ENCODE measurements at places on chromosomes 7 and 10.

DNA sequence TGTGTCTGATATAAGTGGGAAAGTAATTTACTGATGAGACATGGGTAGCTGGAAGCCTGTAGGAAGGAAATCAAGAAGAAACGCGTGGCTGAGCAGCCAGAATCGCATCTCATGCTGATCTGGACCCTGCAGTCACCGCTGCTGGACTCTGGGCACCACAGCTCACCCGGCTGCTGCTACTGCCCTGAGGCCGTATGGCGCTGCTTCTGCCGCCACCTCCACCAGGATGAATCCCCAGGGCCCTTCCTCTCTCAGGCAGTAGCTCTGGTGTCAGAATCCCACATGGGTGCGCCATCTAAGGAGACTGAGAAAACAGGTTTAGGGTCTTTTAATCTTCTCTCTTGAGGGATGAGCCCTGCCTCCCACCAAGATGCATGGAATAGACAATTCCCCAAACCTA lies 70.3 kb upstream of the AGK start:
- H3K27me3 ChIP-seq, result peaks cover 8% of the 10 kb centered on the region
- H3K4me3 ChIP-seq, result no peak overlapping the region
- no peaks in the 10 kb centered on the region for H3K4me1 ChIP-seq
- no peak overlapping the region for H3K27ac ChIP-seq
- no peaks in the 10 kb centered on the region for H3K36me3 ChIP-seq

- no peaks in the 10 kb centered on the region for H3K4me1 ChIP-seq
- no peak for DNase-seq
- H3K27ac ChIP-seq, result no peak overlapping the region
- no peak overlapping the region for H3K4me3 ChIP-seq
- no peaks in the 10 kb centered on the region for H3K27me3 ChIP-seq
Measured at GRCh38 chr7:14905764-14906163, 3.2 kb upstream of the DGKB start.

DNA sequence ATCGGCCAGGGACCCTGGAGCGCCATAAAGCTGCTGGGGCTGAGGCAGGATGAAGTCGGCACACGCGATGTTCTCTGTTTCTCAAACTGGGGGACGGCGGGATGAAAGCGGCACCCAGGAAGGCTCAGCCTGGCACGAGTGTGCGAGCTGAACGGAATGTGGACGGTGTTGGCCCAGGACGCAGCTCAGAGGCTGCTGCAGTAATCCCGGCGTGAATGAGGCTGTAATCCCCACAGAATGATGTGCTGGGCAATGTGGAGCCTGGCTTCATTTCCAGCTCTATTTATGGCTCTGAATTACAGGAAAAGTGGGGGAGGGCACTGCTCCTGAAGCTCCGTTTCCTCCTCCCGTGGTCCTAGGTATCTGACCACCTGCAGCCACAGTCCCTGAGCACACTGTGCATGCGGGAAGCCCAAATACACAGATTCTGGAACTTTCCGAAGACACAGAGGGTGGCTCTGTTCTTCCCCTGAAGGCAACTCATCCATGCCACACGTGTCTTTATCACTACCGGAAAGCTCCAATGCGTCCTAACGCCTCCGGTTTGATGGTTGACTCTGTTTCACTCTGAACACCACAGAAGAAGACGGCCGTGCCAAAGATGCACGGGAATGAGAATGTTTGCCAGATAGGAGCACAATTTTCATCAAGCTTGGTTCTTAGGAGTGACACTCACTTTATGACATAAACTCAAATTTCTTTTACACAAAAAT lies 37.6 kb downstream of the KLF6 start:
- H3K4me1 ChIP-seq, result peaks cover 9% of the 10 kb centered on the region
- H3K27me3 ChIP-seq, result no peaks in the 10 kb centered on the region
- no peak for DNase-seq
- no peak overlapping the region for H3K27ac ChIP-seq

- no peak overlapping the region for H3K27ac ChIP-seq
- H3K4me1 ChIP-seq, result peaks cover 18% of the 10 kb centered on the region
- no peak for DNase-seq
- no peaks in the 10 kb centered on the region for H3K27me3 ChIP-seq
Measured at GRCh38 chr7:5626498-5626897, 155.0 kb downstream of the RNF216 start.

DNA sequence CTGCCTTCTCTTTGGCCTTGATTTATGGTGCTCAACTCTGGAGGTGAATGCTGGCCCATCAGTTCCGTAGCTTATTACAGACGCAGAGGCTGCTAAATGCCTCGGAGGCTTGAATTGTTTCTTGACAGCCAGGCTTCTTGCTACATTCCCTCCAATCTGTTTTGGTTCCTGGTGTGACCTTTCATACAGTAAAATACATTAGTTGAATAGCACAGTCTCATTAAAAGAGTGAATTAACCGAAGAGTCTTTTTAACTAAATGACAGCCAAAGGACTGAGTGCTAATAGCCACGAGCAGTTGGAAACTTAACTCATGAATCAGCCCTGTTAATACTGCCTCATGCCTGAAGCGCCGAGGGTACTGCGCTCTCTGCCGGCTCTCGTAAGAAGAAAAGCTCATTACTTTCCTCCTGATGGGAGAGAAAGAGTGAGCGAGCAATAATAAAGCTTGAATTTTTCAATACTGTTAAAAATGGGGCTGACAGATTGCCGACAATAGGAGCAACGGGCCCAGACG lies 236.4 kb upstream of the GPR26 start:
- no peak for DNase-seq
- H3K4me1 ChIP-seq, result no peaks in the 10 kb centered on the region
- no peak overlapping the region for H3K4me3 ChIP-seq
- peaks cover 48% of the 10 kb centered on the region for H3K27me3 ChIP-seq

- peaks cover 15% of the 10 kb centered on the region for H3K27me3 ChIP-seq
- no peaks in the 10 kb centered on the region for H3K4me1 ChIP-seq
- no peak overlapping the region for H3K27ac ChIP-seq
- no peaks in the 10 kb centered on the region for H3K36me3 ChIP-seq
- DNase-seq, result no peak
Measured at GRCh38 chr7:38585572-38586354, 45.4 kb downstream of the AMPH start.

GRCh38 chr10:59942556-59942955 lies 36.2 kb upstream of the CCDC6 start:
- H3K4me3 ChIP-seq, result no peak overlapping the region
- H3K27ac ChIP-seq, result no peak overlapping the region
- no peak for DNase-seq

DNA sequence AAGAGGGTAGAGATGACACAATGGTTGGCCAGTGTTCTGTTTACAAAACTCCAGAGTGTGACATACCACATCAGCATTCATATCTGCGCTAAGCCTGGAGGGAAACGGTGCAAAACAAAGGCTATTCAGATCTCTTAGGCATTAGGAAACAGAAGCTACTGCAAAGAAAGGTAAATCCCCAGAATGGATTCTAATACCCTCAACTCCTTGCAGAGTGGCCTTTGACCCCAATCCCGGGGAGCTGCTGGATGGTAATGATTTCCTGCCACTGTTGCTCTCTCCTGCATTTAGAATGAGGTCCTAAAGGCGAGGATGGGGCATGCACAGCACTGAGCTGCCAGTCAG lies 65.2 kb downstream of the AOAH start:
- DNase-seq, result no peak
- H3K4me1 ChIP-seq, result no peaks in the 10 kb centered on the region
- no peak overlapping the region for H3K4me3 ChIP-seq
- H3K27ac ChIP-seq, result no peak overlapping the region

DNA sequence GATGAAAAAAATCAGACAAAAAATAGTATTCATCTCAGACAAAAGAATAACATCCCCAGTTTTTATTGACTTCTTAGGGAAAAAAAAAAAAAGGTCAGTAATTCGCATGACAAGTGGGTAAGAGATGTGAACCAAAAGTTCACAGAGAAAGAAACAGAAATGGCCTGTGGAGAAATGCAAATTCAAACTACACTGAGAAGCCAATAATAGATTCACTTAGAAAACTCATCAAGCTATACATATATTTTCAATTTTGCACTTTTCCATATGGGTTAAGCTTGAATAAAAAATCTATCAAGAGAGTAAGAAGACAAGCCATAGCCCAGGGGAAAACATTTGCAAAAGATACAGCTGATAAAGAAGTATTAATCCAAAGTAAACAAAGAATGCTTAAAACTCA lies 28.0 kb downstream of the HERC4 start:
- no peak overlapping the region for H3K4me3 ChIP-seq
- peaks cover 6% of the 10 kb centered on the region for H3K36me3 ChIP-seq
- H3K27ac ChIP-seq, result no peak overlapping the region
- no peak for DNase-seq

DNA sequence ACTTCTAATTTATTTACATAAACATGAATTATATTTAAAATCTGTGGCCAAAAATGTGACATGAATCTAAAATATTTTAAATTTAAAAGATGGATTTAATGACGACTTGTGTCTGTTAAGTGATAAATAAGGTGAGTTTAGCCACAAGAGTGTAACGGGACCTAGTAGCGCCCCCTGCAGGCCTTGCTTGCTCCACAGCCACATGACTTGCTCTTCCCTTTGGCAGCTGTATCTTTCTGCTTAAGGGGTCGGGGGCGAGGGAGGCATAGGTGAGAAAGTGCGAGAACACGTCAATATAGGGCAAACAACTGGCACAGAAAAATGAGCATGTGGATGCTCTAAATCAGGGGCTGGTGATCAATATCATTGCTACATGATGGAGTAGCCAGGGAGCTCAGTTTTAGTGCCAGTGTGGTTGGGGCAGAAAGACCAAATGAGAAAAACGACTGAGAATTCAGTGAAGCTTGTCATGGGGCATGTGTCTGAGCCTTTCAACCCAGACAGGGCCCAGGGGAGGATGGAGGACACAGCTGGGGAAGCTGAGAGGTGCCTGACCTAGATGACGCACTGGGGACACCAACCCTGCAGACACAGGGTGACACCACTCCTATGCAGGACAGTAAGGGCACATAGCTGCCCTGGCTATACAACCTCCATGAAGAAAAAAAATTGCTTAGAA lies 49.8 kb downstream of the PAXIP1 start:
- H3K4me1 ChIP-seq, result no peaks in the 10 kb centered on the region
- peaks cover 25% of the 10 kb centered on the region for H3K36me3 ChIP-seq
- no peak overlapping the region for H3K4me3 ChIP-seq

DNA sequence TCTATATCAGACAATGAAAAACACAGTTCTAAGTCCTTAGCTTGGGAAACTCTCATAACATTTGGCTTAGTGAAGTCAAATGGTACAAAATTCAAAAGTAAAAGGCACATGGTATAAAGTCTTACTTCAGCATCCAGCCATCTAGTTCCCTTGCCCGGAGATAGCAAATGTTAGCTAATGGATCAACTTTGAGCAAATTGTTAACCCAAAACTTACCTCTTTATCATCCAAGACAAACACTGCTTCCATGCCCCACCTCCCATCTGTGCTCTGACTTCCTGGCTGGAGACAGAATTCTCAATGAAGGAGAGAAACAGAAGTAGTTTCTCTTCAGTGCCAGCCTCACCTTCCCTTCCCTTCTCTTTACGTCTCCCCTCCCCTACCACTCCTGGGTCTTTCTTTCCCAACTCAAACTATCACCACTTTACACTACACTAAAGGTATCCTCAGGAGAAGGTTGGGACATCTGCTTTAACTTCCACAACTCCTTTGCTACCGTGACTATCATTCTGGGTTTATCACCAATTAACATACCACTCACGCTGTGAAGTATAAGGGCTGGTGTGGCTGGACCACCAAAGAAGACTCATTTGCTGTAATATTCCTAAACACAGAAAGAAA lies 21.2 kb upstream of the ZNRF2 start:
- peak overlapping the region; percentile 62 for H3K27ac ChIP-seq
- no peaks in the 10 kb centered on the region for H3K27me3 ChIP-seq
- no peak overlapping the region for H3K4me3 ChIP-seq
- no peak for DNase-seq

GRCh38 chr10:113026679-113027078 lies 76.6 kb downstream of the TCF7L2 start:
- no peaks in the 10 kb centered on the region for H3K36me3 ChIP-seq
- peaks cover 32% of the 10 kb centered on the region for H3K27me3 ChIP-seq
- H3K27ac ChIP-seq, result no peak overlapping the region
- no peak overlapping the region for H3K4me3 ChIP-seq
- DNase-seq, result no peak

DNA sequence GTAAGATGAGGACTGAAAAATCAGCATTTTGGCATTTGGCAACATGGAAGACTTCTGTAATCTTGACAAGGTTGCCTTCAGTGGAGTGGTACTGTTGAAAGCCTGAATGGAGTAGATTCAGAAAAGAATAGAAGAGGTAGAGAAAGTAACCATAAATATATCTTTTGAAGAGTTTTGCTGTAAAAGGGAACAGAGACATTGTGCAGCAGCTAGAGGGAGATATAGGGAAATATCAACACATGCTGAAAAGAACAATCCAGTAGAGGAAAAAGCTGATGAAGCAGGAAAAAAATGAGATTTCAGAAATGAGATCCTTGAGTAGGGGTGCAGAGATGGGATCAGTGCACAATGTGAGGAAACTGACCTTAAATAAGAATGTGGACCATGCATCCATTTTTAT lies 60.0 kb downstream of the RAPGEF5 start:
- DNase-seq, result no peak
- H3K27ac ChIP-seq, result no peak overlapping the region
- no peaks in the 10 kb centered on the region for H3K36me3 ChIP-seq

DNA sequence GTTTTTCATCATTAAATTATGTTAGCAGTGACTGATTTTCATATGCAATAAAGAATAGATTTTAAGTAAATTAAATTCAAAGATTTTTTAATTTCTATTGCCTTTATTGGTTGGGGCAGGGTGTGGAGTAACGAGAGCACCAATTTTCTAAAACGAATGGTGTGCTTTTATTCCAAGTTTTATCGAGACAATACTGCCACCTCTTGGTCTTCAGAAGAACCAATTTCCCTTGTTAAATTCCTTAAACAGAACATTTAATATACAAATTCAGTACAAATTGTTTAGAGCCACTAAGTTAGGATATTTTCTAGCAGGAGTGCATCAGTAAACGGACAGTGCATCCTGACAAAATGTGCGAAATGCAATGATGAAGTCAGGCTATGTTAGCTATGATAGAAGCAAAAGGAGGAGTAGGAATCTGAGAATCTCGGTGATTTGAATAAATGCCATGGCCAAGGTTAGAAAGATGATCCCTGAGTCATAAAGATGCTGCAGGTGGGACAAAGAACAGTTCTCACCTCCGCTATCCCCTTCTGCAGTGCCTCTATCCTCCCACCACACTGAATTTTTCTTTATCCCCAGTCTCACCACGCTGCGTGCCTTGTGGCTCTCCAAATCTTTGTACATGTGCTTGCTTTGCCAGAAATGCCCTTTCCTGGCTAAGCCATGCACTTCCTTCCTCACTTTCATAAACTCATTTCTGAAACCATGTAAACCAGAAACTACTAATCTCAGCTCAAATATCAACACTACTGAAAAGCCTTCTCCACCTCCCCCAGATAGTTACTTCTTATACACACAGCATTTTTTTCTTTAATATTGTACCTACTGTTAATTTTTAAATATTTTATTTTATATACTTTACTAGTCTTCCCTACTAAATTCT lies 31.9 kb upstream of the AGBL3 start:
- no peak overlapping the region for H3K27ac ChIP-seq
- no peaks in the 10 kb centered on the region for H3K4me1 ChIP-seq
- H3K36me3 ChIP-seq, result no peaks in the 10 kb centered on the region
- no peak overlapping the region for H3K4me3 ChIP-seq
- peak; percentile 3 for DNase-seq

Data from naive B cell (primary cell).